ENCODE measurements at places on chromosomes 4 and X.

DNA sequence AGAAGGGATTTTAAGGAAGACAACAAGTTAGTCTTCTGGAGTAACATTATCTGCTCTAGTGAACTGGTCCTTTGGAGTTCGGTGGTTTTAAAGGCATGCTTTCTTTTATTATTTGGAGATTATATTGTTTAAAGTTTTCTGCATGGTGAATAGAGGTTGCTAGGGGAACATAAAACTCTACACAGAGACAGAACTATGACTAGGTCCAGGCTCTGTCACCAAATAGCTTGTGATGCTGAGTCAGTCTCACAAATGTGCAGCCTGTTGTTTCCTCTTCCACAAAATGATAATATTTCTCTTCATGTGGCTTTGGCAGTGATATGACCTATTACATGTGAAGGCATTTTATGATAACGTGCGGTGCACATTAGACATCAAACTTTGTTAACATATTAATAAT, 132.6 kb downstream of the PACRGL start:
- DNase-seq: no peak

GRCh38 chr4:45910511-45910910, 213.3 kb downstream of the GABRG1 start:
- no peak for DNase-seq

GRCh38 chr4:77785669-77786068, 33.5 kb downstream of the CNOT6L start:
- DNase-seq: no peak

- no peak for DNase-seq
Measured at GRCh38 chr4:149409146-149409545, 406.5 kb downstream of the IQCM start.

- DNase-seq: no peak
Measured at GRCh38 chrX:43016021-43016420, 238.1 kb upstream of the PPP1R2C start.
